ENCODE measurements at places on chromosomes 2 and 18.
A peak's percentile ranks its signal among the peaks of the same experiment; 100 is the strongest.

DNA sequence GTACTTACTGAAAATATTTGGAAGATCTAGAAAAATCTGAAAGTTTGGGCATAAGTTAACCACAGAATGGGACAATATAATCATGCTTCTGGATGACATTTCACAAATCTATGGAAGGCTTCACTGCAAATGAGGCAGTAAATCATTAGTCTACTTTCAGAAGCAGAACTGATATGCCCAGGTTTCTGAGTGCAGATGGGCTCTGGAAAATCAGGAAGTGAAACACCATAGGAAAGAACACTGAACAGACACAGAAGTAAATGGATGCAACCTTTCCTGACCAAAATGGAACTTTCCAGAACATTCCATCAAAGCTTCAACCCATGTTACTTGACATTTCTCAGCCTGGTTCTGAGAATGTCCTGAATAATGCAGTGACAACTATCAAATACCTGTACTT lies 55.1 kb downstream of the KCNG3 start:
- DNase-seq = no peak

DNA sequence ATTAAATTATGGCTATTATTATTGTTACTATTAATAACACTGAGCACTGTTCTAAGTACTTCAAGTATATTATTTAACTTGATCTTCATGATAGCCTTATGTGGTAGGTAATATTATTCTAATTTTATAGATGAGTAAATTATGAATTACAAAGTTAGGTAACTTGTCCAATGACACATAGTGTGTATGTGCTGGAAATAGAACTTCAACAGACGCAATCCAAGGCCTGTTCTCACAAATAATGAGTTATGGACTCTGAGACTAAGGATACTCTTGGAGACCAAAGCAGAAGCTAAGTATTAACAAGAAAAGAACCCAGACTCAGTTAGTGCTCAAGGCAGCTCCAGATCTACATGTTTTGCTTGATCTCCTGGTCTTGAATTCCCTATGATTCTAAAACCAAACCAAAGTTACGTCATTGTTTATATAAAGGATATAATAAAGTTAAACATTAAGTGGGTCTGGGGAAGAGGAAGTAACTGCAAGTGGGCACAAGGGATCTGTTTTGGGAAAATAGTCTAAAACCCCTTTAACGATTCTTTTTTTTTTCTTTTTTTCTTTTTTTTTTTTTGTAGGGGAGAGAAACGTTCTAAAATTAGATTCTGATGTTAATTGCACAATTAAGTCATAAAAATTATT lies 211.3 kb downstream of the ERBB4 start:
- DNase-seq = peak; percentile 47

GRCh38 chr2:239959059-239959971 lies 65.8 kb downstream of the NDUFA10 start:
- DNase-seq = no peak

DNA sequence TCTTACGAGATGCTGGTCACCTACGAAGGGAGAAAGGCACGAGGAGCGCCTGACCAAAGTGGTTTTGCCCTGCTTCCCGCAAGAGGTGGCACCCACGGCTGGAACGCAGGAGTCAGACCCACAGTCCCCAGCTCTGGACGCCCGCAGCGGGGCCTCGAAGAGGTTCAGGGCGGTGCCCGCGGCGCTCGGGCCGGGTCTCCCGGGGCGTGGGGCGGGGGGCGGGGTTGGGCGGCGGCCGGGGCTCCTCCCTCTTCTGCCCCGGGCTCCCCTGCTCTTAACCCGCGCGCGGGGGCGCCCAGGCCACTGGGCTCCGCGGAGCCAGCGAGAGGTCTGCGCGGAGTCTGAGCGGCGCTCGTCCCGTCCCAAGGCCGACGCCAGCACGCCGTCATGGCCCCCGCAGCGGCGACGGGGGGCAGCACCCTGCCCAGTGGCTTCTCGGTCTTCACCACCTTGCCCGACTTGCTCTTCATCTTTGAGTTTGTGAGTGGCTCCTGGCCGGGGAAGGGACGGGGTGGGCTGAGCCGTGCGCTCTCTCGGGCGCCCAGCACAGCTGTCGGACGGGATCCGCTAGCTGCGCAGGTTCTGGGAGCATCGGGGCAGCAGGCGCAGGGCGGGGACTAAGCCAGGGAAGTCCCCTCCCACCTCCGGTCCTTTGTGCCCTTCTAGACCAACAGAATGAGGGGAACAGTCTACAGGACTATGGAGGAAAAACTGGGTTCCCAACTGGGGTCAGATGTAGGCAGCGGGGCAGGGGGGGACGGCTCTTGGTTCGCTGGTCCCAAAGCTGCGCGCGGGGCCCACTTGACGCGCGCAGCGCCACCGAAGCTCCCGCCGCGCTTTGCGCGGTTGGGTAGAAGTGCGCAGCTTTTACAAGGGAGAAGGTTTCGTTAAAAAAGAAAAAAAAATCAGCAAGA lies at the start of gene MAL:
TSS of gene MAL (plus strand) at position 303 of the 914 bp plus-strand sequence. CDS start at position 388, 85 bp downstream.
- DNase-seq = peak; percentile 82

DNA sequence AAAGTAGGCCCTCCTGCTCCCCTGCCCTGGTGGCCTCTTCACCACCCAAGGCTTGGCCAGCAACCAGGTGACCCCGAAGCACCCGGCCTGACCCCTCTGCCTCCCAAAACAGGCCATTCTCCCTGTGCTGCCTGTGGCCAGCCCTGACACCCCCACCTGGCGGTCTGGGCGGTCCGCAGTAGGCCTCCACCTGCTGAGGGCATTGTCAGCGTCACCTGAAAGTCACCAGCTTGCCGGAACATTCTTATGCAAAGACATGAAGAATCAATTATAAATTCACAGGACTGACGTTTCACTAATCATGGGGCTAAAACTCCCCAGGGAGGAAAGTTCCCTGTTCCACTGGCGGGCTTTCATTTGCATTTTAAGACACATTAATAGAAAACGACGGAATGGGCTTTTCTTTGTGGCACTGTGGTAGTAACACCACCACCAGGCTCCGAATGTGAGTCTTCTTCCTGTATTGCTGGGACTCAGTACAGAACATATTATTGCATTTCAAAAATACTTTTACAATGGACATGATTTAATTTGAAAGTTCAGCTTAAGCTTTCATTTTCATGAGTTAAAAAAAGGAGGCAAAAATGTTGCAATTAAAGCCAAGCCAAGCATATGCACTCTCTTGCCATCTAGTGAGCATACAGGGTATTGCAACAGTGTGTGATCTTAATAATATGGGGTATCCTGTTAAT lies 57.4 kb downstream of the ADI1 start:
- peak; percentile 57 for DNase-seq

- DNase-seq = no peak
Observed at GRCh38 chr2:224524657-224525056, 60.5 kb downstream of the CUL3 start.

Data from DMS53 (cell line).